Mucosa of gallbladder (tissue), 1 donor: ENCODE measurements at places on chromosomes 7 and 10. TPM values are rescaled to one million over a fixed set of nuclear protein-coding genes. Genes with fewer than 3 reads are reported as not detected.

The SPDYE11 gene
- not detected for total RNA-seq

The NYAP1 gene
- 1.2 TPM for total RNA-seq

The YWHAG gene
- 95.4 TPM for total RNA-seq

The TYSND1 gene
- total RNA-seq, result 21.4 TPM

The PNLIPRP1 gene
- total RNA-seq, result 2.1 TPM

The EVX1 gene
- not detected for total RNA-seq

The ADIRF gene
- total RNA-seq, result 25.4 TPM

The PPP1R3C gene
- 47.6 TPM for total RNA-seq

DNA sequence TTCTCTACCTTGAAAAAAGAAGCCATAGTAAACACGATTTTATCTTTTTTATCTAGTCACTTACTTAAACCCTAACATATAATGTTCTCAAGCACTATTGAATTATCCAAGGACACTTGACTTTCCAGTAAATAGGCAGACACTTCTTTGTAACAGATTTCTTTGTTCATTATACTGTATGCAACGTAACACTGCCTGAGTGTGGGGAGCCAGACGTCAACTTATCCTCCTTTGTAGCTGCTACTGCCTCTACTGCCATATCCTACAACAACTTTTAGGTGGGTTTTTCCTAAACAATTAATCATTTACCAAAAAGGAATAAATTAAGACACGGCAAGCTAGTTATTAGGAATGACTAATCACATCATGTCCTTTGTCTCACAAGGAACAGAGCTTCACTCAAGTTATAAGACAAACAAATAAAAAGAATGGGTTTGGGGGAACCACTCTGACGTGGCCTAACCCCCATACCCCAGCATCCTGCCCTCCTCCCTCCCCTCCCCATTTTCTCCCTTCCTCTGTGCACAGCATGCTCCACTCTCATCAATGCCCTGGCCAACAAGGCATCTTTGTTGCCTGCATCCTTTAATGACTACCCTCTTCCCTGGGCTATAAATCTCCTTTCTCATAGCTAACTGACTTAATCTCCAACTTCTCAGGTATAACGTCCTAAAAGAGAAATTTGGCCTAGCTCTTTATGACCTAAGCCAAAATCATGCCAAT lies 43.3 kb downstream of the DOCK4 start:
- DNase-seq, result no peak

DNA sequence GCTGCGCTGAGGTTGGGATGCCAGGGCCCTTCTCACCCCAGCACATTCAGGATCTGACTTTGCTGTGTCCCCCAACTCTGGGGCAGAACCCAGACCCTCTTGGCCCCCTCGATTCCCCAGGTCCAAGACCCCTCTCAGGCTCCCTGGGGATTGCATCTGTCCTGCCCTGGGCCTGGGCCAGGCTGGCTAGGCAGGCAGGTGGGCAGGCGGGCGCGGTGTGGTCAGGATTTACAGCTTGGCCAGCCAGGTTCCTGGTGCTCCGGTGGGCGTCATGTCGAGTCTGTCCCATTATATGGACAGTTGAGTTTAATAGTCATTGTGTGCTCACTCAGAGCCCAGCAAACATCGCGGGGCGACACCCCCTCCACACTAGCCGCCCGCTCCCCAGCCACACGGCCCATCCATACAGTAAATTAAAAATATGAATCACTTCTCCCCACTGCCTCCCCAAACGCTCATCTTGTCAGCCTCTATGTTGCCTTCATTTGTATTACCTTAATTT lies 23.5 kb downstream of the POLL start:
- no peak for DNase-seq

DNA sequence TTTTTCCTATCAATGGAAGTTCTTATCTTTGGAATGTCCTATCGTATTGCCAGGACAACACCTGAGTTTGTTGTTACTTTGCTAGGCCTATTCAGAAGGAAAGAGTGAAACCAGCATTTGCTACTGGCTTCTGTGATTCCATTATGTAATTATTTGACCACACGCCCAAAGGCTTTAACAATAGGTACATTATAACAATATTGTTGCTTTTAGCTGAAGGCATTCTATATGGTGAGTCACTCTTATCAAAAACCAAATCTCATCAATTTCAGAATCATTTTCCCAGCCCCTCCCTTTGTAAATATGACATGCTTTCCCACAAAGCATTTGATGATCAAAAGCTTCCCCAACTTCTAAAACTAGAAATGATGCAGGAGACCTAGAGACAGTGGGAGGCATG lies 294.4 kb upstream of the NEBL start:
- no peak for DNase-seq

DNA sequence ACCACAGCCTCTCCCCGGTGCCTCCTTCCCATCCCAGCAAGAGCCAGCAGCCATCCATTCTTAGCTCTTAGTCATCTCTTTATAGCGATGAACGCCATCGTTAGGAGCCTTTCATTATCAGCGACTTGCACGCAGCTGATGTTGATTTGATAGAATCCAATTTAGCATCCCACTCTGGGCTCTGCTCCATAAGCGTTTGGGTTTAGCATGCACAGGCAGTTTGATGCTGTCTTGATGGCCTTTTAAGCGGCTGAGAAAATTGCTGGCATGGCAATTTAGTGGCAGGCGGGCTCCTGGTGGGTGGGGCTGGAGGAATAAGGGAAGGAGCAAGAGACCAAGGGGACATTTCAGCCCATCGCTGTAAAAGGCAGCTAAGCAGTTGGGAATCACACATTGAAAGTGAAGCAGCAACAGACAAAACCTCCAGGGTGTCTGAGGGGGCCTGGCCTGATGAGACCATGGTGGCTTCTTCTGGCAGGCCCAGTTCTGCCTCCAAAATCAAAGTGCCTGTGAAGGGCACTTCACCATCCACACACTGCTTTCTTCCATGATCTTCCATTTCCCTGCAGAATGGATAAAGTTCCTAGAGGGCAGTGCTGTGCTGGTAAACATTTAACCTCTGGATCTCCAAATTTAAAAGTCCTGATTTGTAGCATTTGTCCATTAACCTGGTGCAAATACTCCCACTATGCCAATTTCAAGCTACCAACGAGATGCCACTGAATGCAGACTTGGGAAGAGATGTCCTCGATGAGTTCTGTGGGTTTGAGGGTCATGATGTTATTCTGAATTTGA lies 107.8 kb upstream of the PLXNA4 start:
- no peak for DNase-seq

DNA sequence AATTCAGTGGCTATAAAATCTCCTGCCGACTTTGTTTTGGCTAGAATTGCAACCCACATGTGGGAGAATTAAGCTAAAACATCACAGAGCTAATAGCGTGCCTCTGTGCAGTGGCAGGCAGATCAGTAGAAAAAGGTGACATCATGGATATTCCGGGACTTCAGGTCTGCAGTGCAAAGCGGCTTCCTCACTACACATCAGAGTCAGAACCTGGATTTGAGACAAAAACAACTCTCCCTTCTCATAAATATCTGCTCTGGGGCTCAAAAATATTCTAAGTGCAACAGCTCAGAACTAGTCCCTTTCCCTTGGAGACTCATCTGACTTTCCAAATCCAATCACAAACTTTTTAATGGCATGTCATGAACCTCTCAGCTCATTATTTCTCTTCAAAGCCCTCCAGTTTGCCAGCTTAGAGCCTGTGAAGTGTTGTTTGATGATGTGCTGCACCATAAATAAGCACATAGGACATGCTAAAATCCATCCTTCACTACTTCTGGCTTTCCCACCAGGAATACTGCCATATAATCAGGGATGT lies 337.1 kb downstream of the RNLS start:
- DNase-seq, result no peak

DNA sequence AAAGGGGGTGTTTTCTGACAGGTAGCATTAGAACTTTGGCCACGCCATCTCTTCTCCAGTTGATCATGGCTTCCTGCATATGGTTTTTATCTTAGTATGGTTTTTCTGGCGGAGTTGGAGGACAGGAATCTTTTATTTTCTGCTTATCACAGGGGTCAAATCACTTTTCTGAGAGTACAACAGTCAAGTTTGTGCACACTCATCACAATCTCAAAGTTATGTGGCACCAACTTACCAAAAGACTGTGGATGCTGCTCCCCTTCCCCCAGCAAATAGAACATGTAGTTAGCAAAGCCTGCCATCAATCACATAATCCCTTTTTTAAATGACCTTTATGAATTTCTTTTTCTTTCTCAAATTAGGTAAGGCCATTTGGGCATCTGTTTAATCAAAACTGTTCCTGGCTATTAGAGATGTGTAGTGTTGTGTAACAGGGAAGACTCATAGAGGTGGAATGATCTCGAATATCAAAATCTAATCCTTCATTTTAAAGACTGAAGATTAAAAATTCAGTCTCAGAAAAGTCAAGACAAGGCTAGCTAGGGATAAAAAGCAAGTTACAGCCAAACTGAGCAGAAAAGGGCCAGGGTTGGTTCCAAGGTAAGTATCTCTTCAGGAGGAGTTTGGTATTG lies 3.8 kb upstream of the CH25H start:
- DNase-seq, result no peak
